A549 treated with dexamethasone at 1 μM for 4 hours (cell line): ENCODE measurements at places on chromosomes 2 and 18. TPM values are rescaled to one million over a fixed set of nuclear protein-coding genes. Genes with fewer than 3 reads are reported as not detected.

Gene GATA6
- 0.86 to 1.8 TPM (median 1.5 TPM) in 5 replicates for total RNA-seq

Gene ASAP2
- total RNA-seq: 38.4 to 69.0 TPM (median 64.1 TPM) in 5 replicates

Gene INPP5D
- total RNA-seq: 0.40 to 0.70 TPM (median 0.62 TPM) in 5 replicates

Gene PLEK
- total RNA-seq: not detected in 5 replicates

Gene TPO
- total RNA-seq: 0.12 to 0.20 TPM (median 0.17 TPM) in 4 of 5 replicates, not detected in the other

Gene OBSL1
- total RNA-seq: 15.2 to 24.0 TPM (median 22.3 TPM) in 5 replicates

Gene COBLL1
- total RNA-seq: 4.5 to 6.9 TPM (median 6.0 TPM) in 5 replicates

Gene NPHP1
- 6.1 to 8.2 TPM (median 6.5 TPM) in 5 replicates for total RNA-seq

Gene EFR3B
- 7.9 to 11.1 TPM (median 10.0 TPM) in 5 replicates for total RNA-seq

Gene UGT1A6
- 1.2 to 1.9 TPM (median 1.4 TPM) in 5 replicates for total RNA-seq

Gene SH2D6
- 0.66 to 1.1 TPM (median 0.98 TPM) in 5 replicates for total RNA-seq

Gene DSG1
- not detected in 5 replicates for total RNA-seq

Gene NR4A2
- total RNA-seq: 1.6 to 2.9 TPM (median 2.1 TPM) in 5 replicates

Gene PUM2
- 34.0 to 55.2 TPM (median 49.5 TPM) in 5 replicates for total RNA-seq

Gene EIPR1
- 36.0 to 39.6 TPM (median 38.4 TPM) in 5 replicates for total RNA-seq
